T-helper 1 cell treated with Interleukin-12 subunit alpha and Interleukin-12 subunit beta and Interleukin-4 antibody, amounts not matched to agents 30 ng/mL and 1 ng/mL, for 36 hours (primary cell): ENCODE measurements at places on chromosomes 1 and 21. TPM values are rescaled to one million over a fixed set of nuclear protein-coding genes. Genes with fewer than 3 reads are reported as not detected.

The TRAF3IP3 gene
- 443 and 445 TPM in 2 replicates for total RNA-seq

The PRPF38A gene
- total RNA-seq = 91.7 and 94.6 TPM in 2 replicates

The MASP2 gene
- total RNA-seq = 0.12 TPM in 1 of 2 replicates, not detected in the other

The UMODL1 gene
- 0.12 TPM in 1 of 2 replicates, not detected in the other for total RNA-seq

The TENT5C gene
- total RNA-seq = 14.5 and 14.7 TPM in 2 replicates

The KCNJ15 gene
- 0.15 and 0.34 TPM in 2 replicates for total RNA-seq

The NTMT2 gene
- not detected in 2 replicates for total RNA-seq

The BRDT gene
- 0.25 TPM in 1 of 2 replicates, not detected in the other for total RNA-seq

The SAMD11 gene
- total RNA-seq = not detected in 2 replicates

The LAX1 gene
- 12.6 and 14.6 TPM in 2 replicates for total RNA-seq

The CSMD2 gene
- total RNA-seq = not detected in 2 replicates

The VSIG8 gene
- total RNA-seq = not detected in 2 replicates

The DEPDC1 gene
- 12.5 and 13.7 TPM in 2 replicates for total RNA-seq

The RNU1-2 gene
- total RNA-seq = 2,156 and 2,251 TPM in 2 replicates

The TNFSF4 gene
- 2.5 TPM in 2 replicates for total RNA-seq

The NID1 gene
- 0.10 and 0.17 TPM in 2 replicates for total RNA-seq

The CLIC6 gene
- total RNA-seq = 0.05 TPM in 1 of 2 replicates, not detected in the other

The CDK18 gene
- total RNA-seq = 0.07 and 0.98 TPM in 2 replicates

The OR2T11 gene
- total RNA-seq = not detected in 2 replicates

The PCBP3 gene
- total RNA-seq = 11.0 and 14.0 TPM in 2 replicates

The SLC9C2 gene
- not detected in 2 replicates for total RNA-seq

The GREM2 gene
- 0.95 and 1.1 TPM in 2 replicates for total RNA-seq

The ADAM30 gene
- not detected in 2 replicates for total RNA-seq

The TAS1R2 gene
- total RNA-seq = not detected in 2 replicates

The FMO5 gene
- total RNA-seq = 0.12 and 0.41 TPM in 2 replicates
